ENCODE measurements at places on chromosomes 3 and 15. TPM values are rescaled to one million over a fixed set of nuclear protein-coding genes. Genes with fewer than 3 reads are reported as not detected.

GOLGA6B gene
- total RNA-seq, result not detected

CCDC51 gene
- total RNA-seq, result 20.3 TPM

DNAH12 gene
- 0.36 TPM for total RNA-seq

KIF7 gene
- total RNA-seq, result 4.2 TPM

ANKUB1 gene
- total RNA-seq, result not detected

FBXL22 gene
- total RNA-seq, result under 0.01 TPM

LIPC gene
- not detected for total RNA-seq

LDHAL6B gene
- not detected for total RNA-seq

GOLGA8J gene
- total RNA-seq, result under 0.01 TPM

CHRNA5 gene
- total RNA-seq, result 5.1 TPM

SPINK8 gene
- total RNA-seq, result not detected

DLG1 gene
- total RNA-seq, result 49.9 TPM

ATP13A3 gene
- total RNA-seq, result 71.9 TPM

ZBBX gene
- under 0.01 TPM for total RNA-seq

FBXO40 gene
- not detected for total RNA-seq

PRSS50 gene
- total RNA-seq, result not detected

ARL6 gene
- total RNA-seq, result 17.4 TPM

LMAN1L gene
- 0.15 TPM for total RNA-seq

ADAMTS9 gene
- 4.5 TPM for total RNA-seq

PRR20G gene
- total RNA-seq, result not detected

ADGRG7 gene
- not detected for total RNA-seq

TIPARP gene
- total RNA-seq, result 17.9 TPM
